ENCODE measurements at places on chromosomes 13 and 19. TPM values are rescaled to one million over a fixed set of nuclear protein-coding genes. Genes with fewer than 3 reads are reported as not detected.
A peak's percentile ranks its signal among the peaks of the same experiment; 100 is the strongest.

The MRI1 gene
- total RNA-seq, result 10.9 TPM

GRCh38 chr13:98175043-98175442 is 2.0 kb downstream of the RNF113B start:
- no peak for DNase-seq
- H3K4me3 ChIP-seq, result no peak overlapping the region
- H3K27ac ChIP-seq, result no peak overlapping the region
- peaks cover 34% of the 10 kb centered on the region for H3K4me1 ChIP-seq
- H3K36me3 ChIP-seq, result no peaks in the 10 kb centered on the region

The POLR2E gene
- 215 TPM for total RNA-seq

The MEIOSIN gene
- total RNA-seq, result not detected

DNA sequence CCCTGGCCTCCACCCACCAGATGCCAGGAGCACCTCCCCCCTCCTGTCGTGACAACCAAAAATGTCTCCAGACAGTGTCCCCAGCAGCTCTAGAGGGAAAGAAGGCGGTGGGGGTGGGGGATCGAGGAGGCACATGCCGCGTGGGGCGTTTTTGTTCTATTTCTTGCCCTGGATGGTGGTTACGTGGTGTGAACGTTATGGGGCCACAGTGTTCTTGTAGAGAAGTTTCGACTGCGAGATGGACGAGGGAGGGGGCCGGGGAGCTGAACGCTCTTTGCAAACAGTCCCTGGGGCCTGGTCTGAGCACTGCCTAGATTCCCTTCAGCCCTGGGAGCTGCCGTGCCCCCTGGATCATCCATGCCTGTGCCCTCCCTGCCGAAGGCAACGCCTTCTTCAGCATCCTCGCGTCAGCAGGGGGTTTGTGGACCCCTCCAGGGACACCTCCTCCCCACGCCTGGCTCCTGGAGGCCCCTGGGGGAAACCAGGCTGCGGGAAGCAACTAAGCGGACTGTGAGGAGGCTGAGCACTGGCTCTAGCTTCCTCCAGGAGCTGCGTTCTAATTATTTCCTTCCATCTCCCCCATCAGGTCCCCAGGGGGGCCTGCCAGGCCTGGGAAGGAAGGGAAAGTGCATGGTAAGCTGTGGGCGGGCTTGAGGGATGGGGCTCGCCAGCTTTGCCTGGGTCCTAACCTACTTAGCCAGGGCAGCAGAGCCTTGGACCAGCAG is 131.5 kb downstream of the IER2 start:
- no peak overlapping the region for H3K27ac ChIP-seq
- no peaks in the 10 kb centered on the region for H3K36me3 ChIP-seq
- DNase-seq, result no peak
- H3K4me1 ChIP-seq, result no peaks in the 10 kb centered on the region
- H3K4me3 ChIP-seq, result no peak overlapping the region

DNA sequence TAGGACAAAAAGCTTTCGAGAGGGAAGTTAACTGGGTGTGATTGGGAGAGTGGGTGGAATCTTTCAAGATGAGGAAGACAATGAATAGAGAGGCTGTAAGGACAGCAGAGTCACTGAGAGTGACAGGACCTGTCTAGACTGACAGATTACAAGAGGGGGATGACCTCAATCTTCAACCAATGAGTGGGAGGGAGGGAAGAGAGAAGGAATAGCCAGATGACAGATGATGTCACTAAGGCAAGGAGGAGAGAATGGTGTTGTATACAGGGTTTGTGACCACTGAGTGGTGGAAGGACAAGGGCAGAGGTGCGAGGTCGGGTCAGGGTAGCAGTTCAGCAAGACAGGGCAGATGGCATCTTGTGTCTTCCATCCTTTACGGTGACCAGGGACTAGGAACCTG is 5.8 kb upstream of the ILF3 start:
- peaks cover 49% of the 10 kb centered on the region for H3K4me1 ChIP-seq
- no peak for DNase-seq
- H3K4me3 ChIP-seq, result no peak overlapping the region

The AMH gene
- 0.68 TPM for total RNA-seq

The FOSB gene
- total RNA-seq, result 1.6 TPM

DNA sequence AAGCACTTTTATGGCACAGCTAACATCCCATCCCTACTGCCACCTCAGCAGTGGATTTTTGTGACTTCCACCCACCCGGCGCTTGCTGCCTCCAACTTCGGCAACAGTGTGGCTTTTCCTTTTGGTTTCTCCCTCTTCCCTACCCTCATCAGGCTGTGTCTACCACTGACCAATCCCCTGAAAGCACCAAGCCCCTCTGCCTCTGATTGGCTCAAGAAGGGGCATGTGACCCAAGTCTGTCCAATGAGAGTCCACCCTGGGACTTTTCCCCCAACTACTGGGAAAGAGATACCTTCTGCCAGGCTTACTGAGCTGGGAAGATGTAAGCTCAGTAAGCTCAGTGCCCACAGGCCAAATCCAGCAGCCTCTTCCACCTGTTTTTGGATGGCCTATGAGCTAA is 5.8 kb downstream of the SMIM7 start:
- H3K4me3 ChIP-seq, result no peak overlapping the region
- H3K4me1 ChIP-seq, result peaks cover 35% of the 10 kb centered on the region
- DNase-seq, result no peak
- no peak overlapping the region for H3K27ac ChIP-seq
- no peaks in the 10 kb centered on the region for H3K27me3 ChIP-seq

GRCh38 chr13:87884884-87885283 is 213.7 kb downstream of the SLITRK5 start:
- no peaks in the 10 kb centered on the region for H3K27me3 ChIP-seq
- DNase-seq, result no peak
- no peak overlapping the region for H3K4me3 ChIP-seq

GRCh38 chr13:110213461-110214074 is 93.4 kb downstream of the COL4A1 start:
- no peak overlapping the region for H3K27ac ChIP-seq
- H3K36me3 ChIP-seq, result peaks cover 55% of the 10 kb centered on the region
- peaks cover 35% of the 10 kb centered on the region for H3K4me1 ChIP-seq
- H3K4me3 ChIP-seq, result no peak overlapping the region
- DNase-seq, result no peak

- H3K27me3 ChIP-seq, result no peaks in the 10 kb centered on the region
- peak overlapping the region; percentile 91 for H3K27ac ChIP-seq
- no peaks in the 10 kb centered on the region for H3K36me3 ChIP-seq
- H3K4me1 ChIP-seq, result peaks cover 84% of the 10 kb centered on the region
- DNase-seq, result no peak
These were observed 49.4 kb downstream of the LYL1 start for GRCh38 chr19:13053238-13053637.

DNA sequence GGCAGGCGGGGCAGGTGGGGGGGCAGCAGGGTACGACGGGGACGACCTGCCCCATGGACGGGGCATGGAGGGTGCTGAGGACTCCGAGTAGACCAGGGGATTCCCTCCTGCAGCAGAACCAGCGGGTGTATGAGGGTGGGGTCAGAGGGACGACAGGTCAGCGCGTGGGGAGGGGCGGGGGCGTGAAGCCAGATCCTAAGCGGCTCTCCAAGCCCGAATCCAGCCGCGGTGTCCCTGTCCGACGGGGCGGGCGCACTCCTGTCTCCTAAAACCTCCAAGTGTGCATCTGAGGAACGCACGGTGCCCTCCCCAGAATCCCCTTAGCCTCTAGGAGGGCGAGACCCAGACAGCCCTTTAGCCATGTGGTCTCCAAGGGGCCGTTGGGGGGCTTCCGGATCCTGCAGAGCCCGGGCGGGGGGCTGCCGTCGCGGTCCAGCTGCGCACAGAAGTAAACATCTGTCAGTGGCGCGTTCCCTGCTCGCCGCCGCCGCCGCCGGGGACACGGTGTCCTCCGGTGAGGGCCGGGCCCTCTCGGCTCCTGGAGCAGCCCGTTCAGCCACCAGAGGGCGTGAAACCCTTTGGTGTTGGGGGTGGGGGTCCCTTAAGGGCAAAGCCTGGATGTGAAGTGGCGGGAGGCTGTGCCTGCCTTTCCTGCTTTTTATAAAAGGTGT is 730 bp downstream of the NRTN start:
- peak; percentile 77 for DNase-seq
- H3K4me1 ChIP-seq, result peaks cover 7% of the 10 kb centered on the region
- H3K36me3 ChIP-seq, result no peaks in the 10 kb centered on the region
- H3K27ac ChIP-seq, result peak overlapping the region; percentile 53
- peak overlapping the region; percentile 44 for H3K4me3 ChIP-seq

The CRX gene
- not detected for total RNA-seq

GRCh38 chr13:104854007-104854406 is 1681.5 kb downstream of the EFNB2 start:
- no peak overlapping the region for H3K4me3 ChIP-seq
- DNase-seq, result no peak
- no peaks in the 10 kb centered on the region for H3K4me1 ChIP-seq

- H3K27me3 ChIP-seq, result no peaks in the 10 kb centered on the region
- no peak overlapping the region for H3K4me3 ChIP-seq
- H3K4me1 ChIP-seq, result no peaks in the 10 kb centered on the region
- no peak for DNase-seq
- H3K36me3 ChIP-seq, result no peaks in the 10 kb centered on the region
- H3K27ac ChIP-seq, result no peak overlapping the region
These were observed 203.0 kb downstream of the ITGBL1 start for GRCh38 chr13:101655435-101655834.

The TUBA3C gene
- not detected for total RNA-seq

DNA sequence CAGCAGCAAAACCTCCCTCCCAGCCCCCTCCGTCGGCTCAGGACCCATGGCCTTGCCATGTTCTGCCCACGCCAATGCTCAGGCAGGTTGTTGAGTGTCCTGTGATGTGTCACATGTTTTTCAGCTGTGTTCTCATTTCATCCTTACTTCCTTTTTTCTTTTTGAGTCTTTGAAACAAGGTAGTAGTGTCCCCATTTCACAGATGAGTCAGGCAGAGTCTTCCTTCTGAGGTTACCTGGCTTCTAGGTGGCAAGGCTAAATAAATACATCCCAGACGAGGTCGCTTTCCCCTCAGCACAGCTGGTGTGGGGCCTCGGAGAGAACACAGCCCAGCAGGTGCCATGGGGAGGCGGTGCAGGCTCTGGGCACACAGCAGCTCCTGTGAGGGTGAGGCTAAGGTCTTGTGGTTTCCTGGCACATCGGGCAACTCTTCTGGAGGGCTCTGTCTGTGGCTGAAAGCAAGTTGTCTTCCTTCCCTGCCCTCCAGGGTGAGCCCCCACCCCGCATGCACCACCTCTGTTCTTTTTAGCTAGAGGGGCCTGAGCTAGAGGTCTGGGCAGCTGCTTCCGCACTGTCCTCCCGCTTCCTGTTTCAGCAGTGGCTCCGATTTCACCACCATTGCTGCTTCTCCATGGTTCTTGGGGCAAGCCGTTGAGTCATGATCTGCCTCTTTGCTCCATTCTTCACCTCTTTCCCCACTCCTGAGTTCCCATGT is 15.1 kb downstream of the PRAM1 start:
- H3K27ac ChIP-seq, result no peak overlapping the region
- no peak overlapping the region for H3K4me3 ChIP-seq
- DNase-seq, result no peak
- peaks cover 7% of the 10 kb centered on the region for H3K4me1 ChIP-seq
- no peaks in the 10 kb centered on the region for H3K27me3 ChIP-seq
- peaks cover 86% of the 10 kb centered on the region for H3K36me3 ChIP-seq

DNA sequence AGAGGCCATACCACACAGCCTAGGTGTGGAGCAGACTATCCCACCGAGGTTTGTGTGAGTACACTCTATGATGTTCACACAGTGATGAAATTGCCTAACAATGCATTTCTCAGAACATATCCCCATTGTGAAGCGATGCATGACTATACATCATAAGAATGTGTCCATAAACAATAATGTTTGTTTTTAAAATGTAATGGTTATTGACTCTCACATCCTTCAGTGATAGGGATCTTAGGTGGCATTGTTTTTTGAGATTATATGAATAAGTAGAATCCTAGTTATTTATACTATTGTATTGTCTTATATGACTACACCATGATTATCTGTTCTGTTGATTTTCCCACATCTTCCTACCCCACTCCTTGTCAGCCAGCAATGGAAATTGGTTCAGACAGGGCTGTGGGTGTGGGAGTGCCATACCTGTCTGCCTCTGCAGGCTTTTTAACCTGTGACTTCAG is 13.6 kb downstream of the CCNA1 start:
- no peak overlapping the region for H3K4me3 ChIP-seq
- no peak overlapping the region for H3K27ac ChIP-seq
- DNase-seq, result no peak
- no peaks in the 10 kb centered on the region for H3K27me3 ChIP-seq
- no peaks in the 10 kb centered on the region for H3K36me3 ChIP-seq

GRCh38 chr13:80376554-80376953 is 35.6 kb upstream of the SPRY2 start:
- H3K4me1 ChIP-seq, result no peaks in the 10 kb centered on the region
- H3K27me3 ChIP-seq, result no peaks in the 10 kb centered on the region
- H3K36me3 ChIP-seq, result no peaks in the 10 kb centered on the region
- H3K4me3 ChIP-seq, result no peak overlapping the region
- no peak overlapping the region for H3K27ac ChIP-seq
- no peak for DNase-seq

GRCh38 chr19:6232601-6233055 is 47.1 kb downstream of the MLLT1 start:
- H3K4me1 ChIP-seq, result peaks cover 63% of the 10 kb centered on the region
- no peaks in the 10 kb centered on the region for H3K27me3 ChIP-seq
- no peak overlapping the region for H3K4me3 ChIP-seq
- peak overlapping the region; percentile 82 for H3K27ac ChIP-seq
- no peak for DNase-seq

The CLDND2 gene
- 1.5 TPM for total RNA-seq

DNA sequence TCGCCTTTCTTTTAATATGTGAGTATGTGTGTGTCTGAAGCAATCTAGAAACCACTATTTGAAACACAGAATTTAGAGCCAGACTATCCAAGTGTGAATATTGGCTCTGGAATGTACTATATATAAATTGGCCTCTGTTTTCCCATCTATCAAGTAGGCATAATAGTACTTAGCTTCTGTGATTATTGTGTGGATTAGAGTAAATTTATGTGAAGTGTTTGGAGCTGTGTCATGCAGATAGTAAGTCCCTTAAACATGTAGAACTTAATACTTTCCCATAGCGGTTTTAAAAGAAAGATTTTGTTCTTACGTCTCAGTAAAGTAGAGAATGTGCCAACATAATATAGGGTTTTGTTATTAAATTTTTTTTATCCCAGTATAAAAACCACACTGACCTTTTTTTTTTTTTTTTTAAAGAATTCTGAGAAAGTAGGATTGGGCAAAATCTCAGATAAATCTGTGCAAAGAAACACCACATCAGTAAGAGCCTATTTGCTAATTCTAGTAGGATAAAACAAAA is 432.3 kb downstream of the RFC3 start:
- no peak overlapping the region for H3K4me3 ChIP-seq
- no peaks in the 10 kb centered on the region for H3K36me3 ChIP-seq
- no peaks in the 10 kb centered on the region for H3K27me3 ChIP-seq
- H3K4me1 ChIP-seq, result no peaks in the 10 kb centered on the region
- DNase-seq, result no peak

GRCh38 chr19:35514282-35514809 is 897 bp upstream of the DMKN start:
- H3K4me3 ChIP-seq, result no peak overlapping the region
- no peak for DNase-seq
- H3K27ac ChIP-seq, result no peak overlapping the region
- H3K4me1 ChIP-seq, result peaks cover 13% of the 10 kb centered on the region

- DNase-seq, result peak; percentile 86
- no peaks in the 10 kb centered on the region for H3K27me3 ChIP-seq
- H3K4me3 ChIP-seq, result no peak overlapping the region
- peak overlapping the region; percentile 86 for H3K27ac ChIP-seq
These were observed 3.1 kb upstream of the BCL3 start for GRCh38 chr19:44745341-44745831.
